SJSA1 (cell line): ENCODE measurements at places on chromosomes 1 and 21. TPM values are rescaled to one million over a fixed set of nuclear protein-coding genes. Genes with fewer than 3 reads are reported as not detected.

- H3K36me3 ChIP-seq, result no peaks in the 10 kb centered on the region
- DNase-seq, result peak; percentile 91
- no peak overlapping the region for H3K27ac ChIP-seq
- no peaks in the 10 kb centered on the region for H3K27me3 ChIP-seq
- H3K4me1 ChIP-seq, result peaks cover 26% of the 10 kb centered on the region
Measured at GRCh38 chr1:156689035-156689952, 12.1 kb upstream of the NES start.

Gene ILDR2
- total RNA-seq, result 39.4 and 43.5 TPM in 2 replicates

Gene PTAFR
- 0.47 and 0.74 TPM in 2 replicates for total RNA-seq

- H3K27ac ChIP-seq, result peak overlapping the region; percentile 60
- H3K4me1 ChIP-seq, result peaks cover 75% of the 10 kb centered on the region
- DNase-seq, result no peak
Measured at GRCh38 chr21:38984982-38985567, 179.3 kb downstream of the ETS2 start.

- H3K27ac ChIP-seq, result no peak overlapping the region
- H3K27me3 ChIP-seq, result peaks cover 4% of the 10 kb centered on the region; the same call in 1 of the 2 replicates
- H3K4me3 ChIP-seq, result no peak overlapping the region
- no peaks in the 10 kb centered on the region for H3K4me1 ChIP-seq
- H3K36me3 ChIP-seq, result no peaks in the 10 kb centered on the region
Measured at GRCh38 chr1:227816750-227817446, 1.4 kb downstream of the PRSS38 start.

Gene PGM1
- 41.2 and 42.6 TPM in 2 replicates for total RNA-seq
